Left renal cortex interstitium (tissue), 4 donors: ENCODE measurements at places on chromosomes 2 and 18.

- DNase-seq, result no peak
These were observed 32.0 kb upstream of the CAB39 start for GRCh38 chr2:230680463-230681170.

DNA sequence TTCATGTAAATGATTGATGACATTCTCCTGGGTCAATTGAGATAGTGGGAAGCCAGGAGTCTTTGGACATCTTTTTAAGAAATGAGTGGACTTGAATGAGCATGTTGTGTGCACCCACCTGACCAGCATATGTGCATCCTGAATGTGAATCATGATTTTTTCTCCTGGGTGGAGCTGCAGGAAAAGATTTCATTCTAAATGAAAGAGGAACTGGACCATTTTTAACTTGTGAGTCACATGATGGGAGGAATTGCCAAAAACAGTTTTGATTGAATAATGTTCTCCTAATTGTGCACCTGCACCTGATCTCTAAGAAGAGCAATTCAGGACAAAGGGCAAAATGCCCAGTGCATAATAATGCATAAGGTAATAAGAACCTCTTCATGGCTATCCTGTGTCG, 32.3 kb downstream of the COPS8 start:
- no peak for DNase-seq

GRCh38 chr2:223041527-223042109, 10.4 kb upstream of the KCNE4 start:
- DNase-seq, result no peak

DNA sequence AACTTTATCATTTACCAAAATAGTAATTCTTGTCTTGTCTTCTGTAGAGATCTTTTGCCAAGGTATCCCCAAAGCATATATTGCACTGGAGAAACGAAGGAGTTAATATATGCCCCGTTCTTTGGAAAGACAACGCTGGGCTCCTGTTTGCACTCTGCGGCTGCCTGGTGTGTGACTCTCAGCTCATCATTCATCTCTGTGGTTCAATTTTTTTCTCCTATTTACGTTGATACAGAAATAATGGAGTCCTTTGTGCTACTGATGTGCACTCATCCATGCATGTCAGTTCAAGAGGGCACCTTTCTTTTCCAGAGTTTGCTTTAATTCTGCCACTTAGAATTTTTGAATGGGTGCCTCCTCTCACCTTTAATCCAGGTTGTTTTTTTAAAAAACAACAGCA, 655.5 kb downstream of the DCDC2C start:
- no peak for DNase-seq

GRCh38 chr2:31033032-31033431, 105.2 kb downstream of the GALNT14 start:
- no peak for DNase-seq

DNA sequence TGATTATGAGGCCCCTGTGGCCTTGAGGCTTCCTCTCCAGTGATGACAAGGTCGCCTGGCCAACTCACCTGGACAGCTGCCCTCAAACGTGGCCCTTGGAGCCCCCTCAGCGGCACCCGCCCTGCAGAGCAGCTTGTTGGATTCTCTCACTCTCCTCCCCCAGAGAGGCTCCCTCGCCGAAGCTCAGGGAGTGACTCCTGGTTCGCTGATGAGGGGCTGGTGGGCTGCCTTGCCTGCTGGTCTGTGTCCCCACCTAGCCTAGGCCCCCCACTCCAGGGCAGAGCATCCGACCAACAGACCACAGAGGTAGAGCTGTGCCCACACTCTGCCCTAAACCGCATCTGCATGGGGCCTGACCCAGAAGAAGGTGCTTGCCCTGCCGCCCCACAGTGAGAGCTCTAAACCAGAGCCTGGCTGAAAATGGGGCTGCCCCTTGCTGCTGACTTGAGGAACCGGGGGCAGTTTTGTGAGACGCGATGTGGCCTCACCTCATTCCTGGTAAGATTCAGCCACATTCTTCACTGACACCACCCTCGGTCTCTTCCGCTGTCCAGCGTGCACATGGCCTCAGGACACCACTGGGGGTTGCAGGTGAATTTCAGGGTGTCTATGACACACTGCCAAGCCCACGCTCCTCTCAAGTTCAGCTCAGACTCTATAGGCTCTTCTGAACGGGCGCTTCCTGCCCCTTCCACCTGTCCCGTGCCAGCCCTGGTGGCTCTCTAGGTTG, 131.6 kb downstream of the CABLES1 start:
- DNase-seq, result no peak

DNA sequence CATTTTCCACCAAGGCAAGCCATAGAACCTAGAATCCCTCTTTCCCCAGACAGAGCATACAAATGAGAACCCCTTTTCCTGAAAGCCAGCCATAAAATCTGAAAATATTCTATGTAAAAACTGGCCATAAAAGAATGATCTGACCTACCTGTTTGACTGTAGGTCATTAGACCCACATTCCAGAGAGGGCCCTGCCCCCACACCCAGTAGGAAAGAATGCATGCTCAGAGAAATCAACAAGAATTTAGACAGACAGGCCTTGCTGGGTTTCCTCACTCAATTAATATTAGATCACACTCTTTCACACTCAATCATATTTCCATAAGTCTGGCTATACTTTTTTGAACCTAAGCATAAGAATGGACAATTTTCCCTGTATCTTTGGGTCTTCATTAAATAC, 929.5 kb downstream of the ERBB4 start:
- DNase-seq, result no peak

GRCh38 chr2:98712145-98712544, 18.8 kb downstream of the MGAT4A start:
- no peak for DNase-seq

DNA sequence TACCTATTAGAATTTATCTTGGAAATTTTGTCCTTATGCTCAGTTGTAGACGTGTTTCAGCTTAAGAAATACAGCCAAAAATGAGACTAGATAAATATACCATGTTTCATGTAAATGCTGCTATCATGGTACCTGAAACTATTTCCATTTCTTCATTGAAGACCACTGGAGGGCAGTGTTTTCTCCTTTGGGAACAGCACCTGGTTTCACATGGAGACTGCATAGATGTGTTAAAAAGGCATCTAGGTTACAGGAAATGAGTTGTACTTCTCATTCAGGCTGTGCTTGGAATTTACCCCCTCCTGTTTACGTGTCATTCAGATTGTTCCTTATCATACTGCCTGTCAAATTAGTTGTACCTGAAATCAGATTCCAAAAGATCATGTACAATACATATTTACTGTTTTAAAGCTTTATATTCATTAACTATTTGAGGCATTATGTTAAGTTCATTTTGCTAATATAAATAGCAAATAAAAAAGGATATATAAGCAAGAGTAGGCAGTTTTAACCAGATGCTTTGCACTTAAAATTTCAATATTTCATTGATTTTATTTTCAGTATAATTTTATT, 57.3 kb upstream of the PSMD14 start:
- no peak for DNase-seq

DNA sequence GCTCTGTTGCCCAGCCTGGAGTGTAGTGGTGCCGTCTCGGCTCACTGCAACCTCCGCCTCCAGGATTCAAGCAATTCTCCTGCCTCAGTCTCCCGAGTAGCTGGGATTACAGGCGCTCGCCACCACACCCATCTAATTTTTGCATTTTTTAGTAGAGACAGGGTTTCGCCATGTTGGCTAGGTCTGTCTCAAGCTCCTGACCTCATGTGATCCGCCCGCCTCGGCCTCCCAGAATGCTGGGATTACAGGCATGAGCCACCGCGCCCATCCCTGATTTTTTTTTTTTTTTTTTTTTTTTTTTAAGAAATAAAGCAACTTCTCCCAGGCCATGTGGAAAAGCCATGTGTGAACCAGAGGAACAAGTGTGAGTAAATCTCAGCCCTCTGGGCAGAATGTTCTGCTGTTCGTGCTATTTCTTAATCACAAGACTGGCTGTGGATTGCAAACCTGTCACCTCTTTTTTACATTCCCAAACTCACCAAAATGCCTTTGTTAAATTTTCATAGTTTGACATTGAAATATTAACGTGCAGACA, 6.4 kb upstream of the SH3BP4 start:
- no peak for DNase-seq

GRCh38 chr2:45614330-45614729, 3.3 kb upstream of the SRBD1 start:
- DNase-seq, result no peak

GRCh38 chr2:166344286-166345113, 31.2 kb downstream of the SCN9A start:
- DNase-seq, result no peak

GRCh38 chr2:173964565-173965371, 405 bp downstream of the SP3 start:
- DNase-seq, result peak; percentile 69

GRCh38 chr18:1891641-1892040, 679.7 kb downstream of the METTL4 start:
- DNase-seq, result no peak

DNA sequence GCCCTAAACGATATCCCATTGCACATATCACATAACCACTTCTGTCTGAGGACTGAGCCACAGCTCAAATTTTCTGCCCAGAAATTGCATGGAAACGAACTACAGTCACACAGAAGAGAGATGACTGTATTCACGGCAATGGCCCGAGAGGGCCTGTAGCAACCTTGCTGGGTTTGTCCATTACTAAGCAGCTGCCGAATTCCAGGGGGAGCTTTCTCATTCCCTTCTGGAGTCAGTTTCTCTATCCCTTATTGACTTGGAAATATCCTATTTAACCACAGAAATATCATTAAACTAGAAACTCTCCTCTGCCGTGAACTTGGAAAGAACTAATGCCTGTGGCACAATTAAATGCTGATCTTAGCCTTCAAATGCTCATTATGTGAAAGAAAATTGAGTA, 183.9 kb downstream of the DNER start:
- no peak for DNase-seq

- DNase-seq, result no peak
These were observed 22.3 kb downstream of the GNLY start for GRCh38 chr2:85716346-85716914.

DNA sequence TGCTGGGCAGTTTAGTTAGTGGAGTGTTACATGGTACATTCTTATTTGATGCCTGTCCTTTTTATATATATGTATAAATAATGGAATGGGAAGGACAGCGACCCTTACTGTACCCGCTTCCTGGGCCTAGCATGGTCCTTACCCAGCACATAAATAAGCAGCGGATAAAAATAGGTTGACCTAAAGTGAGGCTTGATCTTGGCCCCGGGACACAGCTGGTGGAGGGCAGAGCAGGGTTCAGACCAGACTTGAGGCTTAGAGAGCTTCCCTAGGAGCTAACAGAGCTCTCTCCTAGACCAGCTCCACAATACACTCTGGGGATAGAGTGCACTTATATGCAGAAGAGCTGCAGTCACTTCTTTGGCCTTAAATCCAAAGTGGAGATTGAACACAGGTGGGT, 46.9 kb upstream of the RPL31 start:
- DNase-seq, result no peak

DNA sequence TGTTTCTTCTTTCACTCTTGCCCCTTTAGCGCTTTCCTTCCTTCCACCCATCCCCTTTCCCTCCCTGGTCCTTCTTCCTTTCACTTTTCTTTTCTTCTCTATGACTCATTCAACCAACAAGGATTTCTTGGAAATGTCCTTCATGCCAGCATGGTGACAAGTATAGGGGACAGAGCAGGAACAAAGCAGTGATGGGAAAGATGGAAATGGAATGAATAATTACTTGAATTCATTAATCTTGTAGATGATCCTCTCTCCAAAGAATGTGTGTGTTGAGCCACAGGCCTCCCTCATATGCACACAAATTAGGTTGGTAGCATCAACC, 1.5 kb downstream of the VAMP5 start:
- no peak for DNase-seq

- DNase-seq, result no peak
These were observed 77.6 kb downstream of the CCDC148 start for GRCh38 chr2:158378926-158379325.

DNA sequence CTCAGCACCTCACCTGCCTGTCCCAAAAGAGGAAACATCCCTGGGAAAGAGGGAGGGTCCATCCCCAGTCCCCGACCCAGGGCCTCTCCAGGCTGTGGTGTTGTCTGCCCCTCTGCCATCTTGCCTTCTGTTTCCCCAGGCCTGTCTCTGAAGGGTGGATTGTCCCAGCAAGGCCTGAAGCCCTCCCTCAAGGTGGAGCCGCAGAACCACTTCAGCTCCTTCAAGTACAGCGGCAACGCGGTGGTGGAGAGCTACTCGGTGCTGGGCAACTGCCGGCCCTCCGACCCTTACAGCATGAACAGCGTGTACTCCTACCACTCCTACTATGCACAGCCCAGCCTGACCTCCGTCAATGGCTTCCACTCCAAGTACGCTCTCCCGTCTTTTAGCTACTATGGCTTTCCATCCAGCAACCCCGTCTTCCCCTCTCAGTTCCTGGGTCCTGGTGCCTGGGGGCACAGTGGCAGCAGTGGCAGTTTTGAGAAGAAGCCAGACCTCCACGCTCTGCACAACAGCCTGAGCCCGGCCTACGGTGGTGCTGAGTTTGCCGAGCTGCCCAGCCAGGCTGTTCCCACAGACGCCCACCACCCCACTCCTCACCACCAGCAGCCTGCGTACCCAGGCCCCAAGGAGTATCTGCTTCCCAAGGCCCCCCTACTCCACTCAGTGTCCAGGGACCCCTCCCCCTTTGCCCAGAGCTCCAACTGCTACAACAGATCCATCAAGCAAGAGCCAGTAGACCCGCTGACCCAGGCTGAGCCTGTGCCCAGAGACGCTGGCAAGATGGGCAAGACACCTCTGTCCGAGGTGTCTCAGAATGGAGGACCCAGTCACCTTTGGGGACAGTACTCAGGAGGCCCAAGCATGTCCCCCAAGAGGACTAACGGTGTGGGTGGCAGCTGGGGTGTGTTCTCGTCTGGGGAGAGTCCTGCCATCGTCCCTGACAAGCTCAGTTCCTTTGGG, 47.2 kb downstream of the BOLA3 start:
- no peak for DNase-seq

DNA sequence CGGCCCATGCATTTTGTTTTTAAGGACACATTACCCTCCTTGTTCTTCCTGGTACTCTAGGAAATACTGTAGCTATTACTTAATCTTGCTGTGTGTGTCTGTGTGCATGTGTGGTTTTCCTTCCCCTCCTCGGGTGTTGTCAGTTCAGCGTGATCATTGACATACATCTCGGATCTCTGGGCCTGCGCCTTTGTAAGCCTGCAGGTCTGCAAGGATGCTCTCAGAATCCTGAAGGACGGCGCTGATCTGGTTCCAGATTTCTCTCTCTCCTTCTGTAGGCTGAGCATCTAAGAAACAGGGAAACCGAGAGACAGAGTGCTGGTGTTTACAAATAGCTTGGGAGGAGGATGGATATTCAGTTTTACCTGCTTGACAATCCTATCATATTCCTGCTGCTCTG, 100.2 kb downstream of the CYRIA start:
- DNase-seq, result no peak

DNA sequence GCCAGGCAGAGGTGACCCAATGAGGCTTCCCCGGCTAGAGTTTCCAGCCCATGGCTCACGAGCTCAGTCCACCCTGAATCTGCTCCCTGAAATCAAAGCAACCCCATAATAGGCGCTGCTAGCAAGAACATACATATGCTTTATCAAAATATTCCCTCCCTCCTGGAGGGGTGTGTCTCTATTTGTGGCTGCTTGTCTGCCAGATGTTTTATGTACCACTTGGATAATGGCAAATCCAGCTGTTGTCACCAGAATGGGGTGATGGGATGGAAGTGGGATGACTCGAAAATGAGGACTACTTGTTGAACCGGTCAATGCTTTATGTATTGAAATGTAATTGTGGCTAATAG, 152.0 kb downstream of the GALNT14 start:
- no peak for DNase-seq

- DNase-seq, result no peak
These were observed 112.1 kb upstream of the SERPINE2 start for GRCh38 chr2:224151161-224151560.

- no peak for DNase-seq
These were observed 155.3 kb downstream of the ANTXR1 start for GRCh38 chr2:69168144-69168813.

GRCh38 chr2:100606726-100607343, 44.0 kb downstream of the PDCL3 start:
- DNase-seq, result peak; percentile 14
